Spleen (tissue), 13 donors: ENCODE measurements at places on chromosomes 12 and 14. TPM values are rescaled to one million over a fixed set of nuclear protein-coding genes. Genes with fewer than 3 reads are reported as not detected.

ASCL1 gene
- not detected for total RNA-seq

- no peak for DNase-seq
These were observed 311.7 kb upstream of the RTL1 start for GRCh38 chr14:101215266-101215665.

GRCh38 chr14:32933629-32934072, 5.0 kb upstream of the NPAS3 start:
- DNase-seq, result no peak

P3H3 gene
- total RNA-seq, result 6.8 TPM

- peak; percentile 42 for DNase-seq
These were observed 2.7 kb upstream of the INHBE start for GRCh38 chr12:57452181-57452936.

RASAL1 gene
- total RNA-seq, result not detected

- no peak for DNase-seq
These were observed 10.4 kb upstream of the FBLN5 start for GRCh38 chr14:91957876-91958313.

DNA sequence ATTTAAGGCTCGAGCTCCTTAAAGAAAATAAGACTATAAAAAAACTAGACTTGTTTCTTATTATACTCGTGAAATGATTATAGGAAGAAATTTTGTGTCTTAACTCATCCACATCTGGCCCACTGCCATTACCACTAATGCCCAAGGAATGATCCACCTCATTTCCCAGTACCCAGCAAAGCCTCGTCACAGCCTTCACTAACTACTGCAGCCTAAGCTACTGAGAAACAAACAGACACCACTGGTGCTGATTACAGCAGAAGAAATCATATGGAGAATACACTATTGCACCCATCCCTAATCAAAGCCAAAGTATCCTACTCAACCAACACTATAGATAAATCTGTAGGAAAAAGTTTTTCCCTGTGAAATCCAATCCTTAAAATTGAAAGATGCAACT, 205.3 kb upstream of the NAV3 start:
- DNase-seq, result no peak

CCDC198 gene
- not detected for total RNA-seq
